ENCODE measurements at places on chromosomes 16 and 17. TPM values are rescaled to one million over a fixed set of nuclear protein-coding genes. Genes with fewer than 3 reads are reported as not detected.

The TBC1D3E gene
- total RNA-seq, result not detected

The MILR1 gene
- total RNA-seq, result 9.2 TPM

The DHX40 gene
- total RNA-seq, result 26.8 TPM

The HSD11B2 gene
- total RNA-seq, result not detected

The KRT24 gene
- total RNA-seq, result not detected

The NLRC3 gene
- total RNA-seq, result not detected

The CBX2 gene
- total RNA-seq, result 10.9 TPM

The CCDC78 gene
- 1.5 TPM for total RNA-seq

The BCO1 gene
- not detected for total RNA-seq

The MAP2K6 gene
- total RNA-seq, result 2.9 TPM

The PRKCA gene
- 19.8 TPM for total RNA-seq

The XYLT1 gene
- 5.0 TPM for total RNA-seq

Data from bronchus fibroblast of lung (primary cell).